CD4-positive, alpha-beta memory T cell (primary cell): ENCODE measurements at places on chromosomes 3 and 15. TPM values are rescaled to one million over a fixed set of nuclear protein-coding genes. Genes with fewer than 3 reads are reported as not detected.

Gene AGBL1
- polyA plus RNA-seq = not detected

Gene TMC3
- not detected for polyA plus RNA-seq

Gene SERPINI2
- polyA plus RNA-seq = not detected

DNA sequence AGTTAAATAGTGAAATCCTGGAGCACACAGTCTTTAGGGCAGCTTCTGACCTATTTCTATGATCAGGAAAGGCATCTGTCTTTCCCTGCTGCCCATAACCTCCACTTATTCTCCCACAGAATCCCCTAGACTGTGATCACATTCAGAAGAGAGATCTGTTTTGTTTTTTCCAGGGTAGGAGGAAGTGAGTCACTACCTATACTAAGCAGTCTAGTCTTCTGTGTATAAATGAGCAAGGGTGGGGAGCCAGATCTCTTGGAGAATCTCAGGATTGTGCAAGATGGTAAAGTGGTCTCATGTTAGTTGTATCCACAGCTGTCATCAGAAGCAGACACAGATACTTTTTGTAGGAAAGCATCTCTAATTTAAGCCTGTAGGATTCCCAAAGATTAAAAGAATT lies 11.8 kb upstream of the FBXO22 start:
- no peak for DNase-seq

- DNase-seq = no peak
Measured at GRCh38 chr15:57537072-57537471, 54.6 kb upstream of the MYZAP start.

DNA sequence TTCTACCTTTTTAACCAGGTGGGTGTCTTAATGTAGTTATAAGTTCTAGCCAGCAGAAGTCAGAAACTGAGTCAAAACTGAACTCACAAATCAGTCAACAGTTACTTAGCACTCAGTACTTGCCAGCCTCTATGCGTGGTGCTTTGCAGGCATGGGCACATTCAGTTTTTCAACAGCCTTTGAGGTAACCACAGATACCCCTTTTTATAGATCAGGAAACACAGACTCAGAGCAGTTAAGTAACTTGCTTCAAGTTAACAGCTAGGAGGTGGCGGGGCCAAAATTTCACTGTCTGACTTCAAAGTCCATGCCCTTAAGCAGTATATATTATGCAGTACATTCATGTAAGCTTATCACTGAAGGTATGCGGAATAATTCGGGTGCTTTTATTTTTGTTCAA lies 139.4 kb downstream of the FHIT start:
- no peak for DNase-seq

GRCh38 chr15:58249646-58250312 lies 111.6 kb downstream of the AQP9 start:
- peak; percentile 32 for DNase-seq

DNA sequence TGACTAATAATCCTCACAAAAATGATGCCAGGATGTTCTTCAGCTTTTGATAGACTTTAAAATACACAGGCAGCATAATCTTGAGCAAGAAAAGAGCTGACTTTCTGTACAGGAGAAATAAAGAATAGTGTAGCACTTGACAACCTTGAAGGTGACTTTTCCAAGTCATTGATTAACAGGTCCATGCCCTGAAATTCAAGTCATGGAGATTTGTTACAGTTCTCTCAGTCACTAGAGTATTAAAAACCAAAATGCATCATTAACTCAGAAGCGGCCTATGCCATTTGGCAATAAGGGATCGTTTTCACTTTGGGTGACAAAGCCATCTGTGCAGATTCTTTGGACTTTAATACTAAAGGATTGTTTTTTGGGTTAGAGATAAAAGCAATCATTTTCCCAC lies 692.7 kb upstream of the SGO1 start:
- DNase-seq = no peak
